Activated CD4-positive, alpha-beta T cell treated with anti-CD3 and anti-CD28 coated beads for 36 hours (primary cell): ENCODE measurements at places on chromosomes 12 and 14.

GRCh38 chr12:39931231-39931630, 174.7 kb downstream of the SLC2A13 start:
- H3K4me3 ChIP-seq = no peak overlapping the region
- H3K27ac ChIP-seq = no peak overlapping the region
- no peaks in the 10 kb centered on the region for H3K27me3 ChIP-seq
- H3K36me3 ChIP-seq = no peaks in the 10 kb centered on the region
- H3K4me1 ChIP-seq = no peaks in the 10 kb centered on the region

- no peak for DNase-seq
- no peak overlapping the region for H3K27ac ChIP-seq
- no peaks in the 10 kb centered on the region for H3K4me1 ChIP-seq
- no peaks in the 10 kb centered on the region for H3K36me3 ChIP-seq
- H3K4me3 ChIP-seq = no peak overlapping the region
Observed at GRCh38 chr14:20905676-20906075, 14.5 kb downstream of the RNASE3 start.

GRCh38 chr12:93122569-93123091, 193.5 kb upstream of the EEA1 start:
- H3K4me3 ChIP-seq = no peak overlapping the region
- no peak overlapping the region for H3K27ac ChIP-seq
- H3K4me1 ChIP-seq = no peaks in the 10 kb centered on the region

- H3K27ac ChIP-seq = no peak overlapping the region
- H3K4me3 ChIP-seq = no peak overlapping the region
- no peak for DNase-seq
- no peaks in the 10 kb centered on the region for H3K36me3 ChIP-seq
Observed at GRCh38 chr12:46944771-46945170, 119.0 kb upstream of the SLC38A4 start.

- peaks cover 9% of the 10 kb centered on the region for H3K4me1 ChIP-seq
- peaks cover 2% of the 10 kb centered on the region for H3K27me3 ChIP-seq
- no peak overlapping the region for H3K4me3 ChIP-seq
- no peaks in the 10 kb centered on the region for H3K36me3 ChIP-seq
- DNase-seq = no peak
- no peak overlapping the region for H3K27ac ChIP-seq
Observed at GRCh38 chr12:59401862-59402261, 194.0 kb upstream of the SLC16A7 start.

GRCh38 chr12:68118096-68118755, 41.3 kb downstream of the IFNG start:
- H3K4me1 ChIP-seq = peaks cover 20% of the 10 kb centered on the region
- DNase-seq = no peak
- peaks cover 3% of the 10 kb centered on the region for H3K27me3 ChIP-seq
- peak overlapping the region; percentile 34 for H3K4me3 ChIP-seq

DNA sequence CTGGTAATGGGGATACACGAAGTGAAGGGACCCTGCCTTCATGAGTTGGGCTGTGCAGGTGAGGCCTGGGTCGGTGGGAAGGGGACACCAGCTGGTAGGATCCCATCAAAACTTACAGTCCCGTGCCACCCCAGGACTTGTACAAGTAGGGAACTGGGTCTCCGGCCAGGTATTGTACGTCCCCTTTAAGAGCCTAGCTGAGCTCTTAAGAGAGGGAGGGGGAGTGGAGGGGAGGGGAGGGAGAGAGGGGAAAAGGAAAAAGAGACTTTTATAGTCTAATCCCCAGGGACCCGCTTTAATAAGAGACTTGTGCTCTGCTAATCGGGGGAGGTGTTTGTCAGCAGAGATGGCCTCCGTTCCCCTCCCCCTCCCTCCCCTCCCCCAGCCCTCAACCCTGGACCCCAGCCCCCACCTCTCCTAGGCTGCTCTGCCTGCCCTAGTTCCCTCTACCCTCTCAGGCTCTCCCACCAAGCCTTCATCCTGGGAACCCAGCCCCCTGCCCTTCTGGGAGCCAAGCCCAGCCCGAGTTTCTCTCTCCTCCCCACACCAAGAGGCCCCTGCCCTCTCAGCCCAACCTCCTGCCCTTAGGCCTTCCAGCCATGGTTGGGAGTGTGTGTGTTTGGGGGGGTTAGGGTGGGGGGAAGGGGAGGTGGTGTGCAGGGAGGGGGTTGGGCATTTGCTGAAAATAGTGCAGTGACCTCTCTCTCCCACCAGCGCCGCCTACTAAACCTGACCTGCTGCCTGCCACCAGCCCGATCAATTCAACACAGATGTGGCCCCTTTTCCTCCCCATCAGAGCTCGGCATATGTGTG, 2.6 kb downstream of the GDF11 start:
- no peaks in the 10 kb centered on the region for H3K27me3 ChIP-seq
- peaks cover 24% of the 10 kb centered on the region for H3K4me1 ChIP-seq
- peak overlapping the region; percentile 82 for H3K4me3 ChIP-seq
- peak overlapping the region; percentile 4 for H3K27ac ChIP-seq
